ENCODE measurements at places on chromosomes 5 and 9.
A peak's percentile ranks its signal among the peaks of the same experiment; 100 is the strongest.

GRCh38 chr9:125008599-125008998 lies 67.7 kb upstream of the GOLGA1 start:
- DNase-seq, result no peak

GRCh38 chr5:65084795-65085515 lies 316.2 kb downstream of the CWC27 start:
- no peak for DNase-seq

GRCh38 chr9:82781921-82782392 lies 281.0 kb downstream of the RASEF start:
- DNase-seq, result no peak

- DNase-seq, result no peak
Observed at GRCh38 chr5:31607546-31607945, 31.4 kb upstream of the PDZD2 start.

DNA sequence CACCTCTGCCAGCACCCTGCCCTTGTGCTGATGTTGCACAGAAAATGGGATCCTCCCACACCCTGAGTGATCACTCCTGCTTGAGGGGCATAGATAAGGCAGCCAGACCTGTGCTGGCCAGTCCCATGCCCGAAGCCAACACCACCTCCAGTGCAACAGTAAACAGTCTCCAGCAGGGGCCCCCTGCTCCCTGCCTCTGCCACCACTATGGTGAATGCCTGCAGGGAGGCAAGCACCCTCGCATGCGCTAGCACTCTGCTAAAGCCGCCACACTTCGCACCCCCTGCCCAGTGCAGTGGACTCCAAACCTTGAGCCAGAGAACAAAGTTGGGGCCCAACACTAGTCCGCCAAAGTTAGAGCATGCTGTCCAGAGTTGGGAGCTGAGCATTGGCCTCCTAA lies 118.7 kb downstream of the PJA2 start:
- DNase-seq, result no peak

- peak; percentile 76 for DNase-seq
Observed at GRCh38 chr9:4662108-4662988, at the start of gene PLPP6. TSS of gene PLPP6 (plus strand) at chr9:4662294. CDS start at chr9:4662376, 82 bp downstream.

DNA sequence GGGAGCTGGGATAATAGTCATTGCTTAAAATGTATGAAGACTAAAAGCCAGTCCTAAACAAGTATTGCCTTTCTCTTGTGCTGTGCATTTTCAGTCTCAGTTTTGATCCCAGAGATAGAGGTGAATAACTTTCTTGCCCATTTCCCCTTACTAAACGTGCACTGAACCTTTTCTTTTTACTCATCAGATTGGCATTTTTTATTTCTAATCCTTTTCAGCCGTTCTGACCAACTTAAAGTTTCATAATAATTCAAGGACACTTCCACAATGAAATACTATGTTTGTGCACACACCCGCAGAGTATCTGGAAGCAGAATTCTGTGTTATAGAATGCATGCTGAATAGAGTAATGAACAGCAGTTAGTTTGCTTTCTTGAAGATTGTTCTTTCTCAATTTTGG lies 343.6 kb downstream of the LRRC70 start:
- DNase-seq, result no peak

GRCh38 chr5:130077007-130077406 lies 172.7 kb downstream of the CHSY3 start:
- no peak for DNase-seq

- DNase-seq, result no peak
Observed at GRCh38 chr5:170451747-170452365, 52.0 kb upstream of the KCNIP1 start.

GRCh38 chr9:109098171-109098959 lies 21.4 kb downstream of the TMEM245 start:
- DNase-seq, result no peak

GRCh38 chr5:42522783-42523182 lies 99.5 kb downstream of the GHR start:
- no peak for DNase-seq

- no peak for DNase-seq
Observed at GRCh38 chr5:127275641-127276193, 14.9 kb upstream of the MEGF10 start.

DNA sequence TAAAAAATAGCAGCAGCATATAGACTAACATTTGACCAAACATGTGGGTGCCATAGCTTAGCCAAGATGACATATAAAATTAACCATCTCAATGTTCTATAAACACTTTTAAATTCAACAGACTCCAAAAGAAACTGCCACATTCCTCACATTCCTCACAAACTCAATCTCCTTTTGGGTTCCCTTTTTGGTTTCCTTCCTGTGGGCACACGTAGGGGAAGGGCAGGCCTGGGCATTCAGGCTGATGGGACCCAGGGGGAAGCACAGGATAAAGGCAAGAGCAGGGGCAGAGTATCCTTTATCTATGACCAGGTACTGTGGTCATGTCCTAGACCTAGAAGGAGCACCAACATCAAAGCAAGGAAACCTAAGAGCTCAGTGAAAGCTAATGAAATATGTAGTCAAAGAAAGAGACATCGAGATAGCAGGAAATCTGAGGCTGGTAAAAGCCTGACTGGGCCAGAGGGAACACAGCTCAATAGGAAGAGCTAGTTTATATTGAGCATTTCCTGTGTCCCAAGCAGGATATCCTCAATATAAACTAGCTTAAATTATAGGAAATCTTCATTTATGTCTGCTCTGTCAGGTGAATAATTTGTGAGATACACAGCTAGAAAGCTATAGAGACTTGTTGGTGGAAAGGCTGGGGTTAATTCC lies 13.6 kb upstream of the ERAP1 start:
- no peak for DNase-seq

DNA sequence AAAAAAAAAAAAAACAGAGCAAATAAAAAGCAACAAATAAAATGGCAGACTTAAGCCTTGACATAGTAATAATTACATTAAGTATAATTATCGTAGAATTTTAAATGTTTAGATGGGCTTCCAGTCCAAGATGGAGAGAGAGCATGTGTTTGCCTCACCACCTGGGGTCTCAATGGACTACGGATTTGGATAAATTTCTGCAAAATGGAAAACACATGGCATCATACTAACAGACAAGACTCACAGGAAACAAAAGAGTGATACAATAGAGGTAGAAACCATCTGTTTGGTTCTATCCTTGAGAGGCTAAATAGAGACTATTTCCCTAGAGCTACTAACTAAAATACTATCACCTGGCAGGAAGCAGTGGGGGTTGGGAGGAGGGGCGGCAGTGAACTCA lies 144.3 kb downstream of the MUSK start:
- DNase-seq, result no peak

DNA sequence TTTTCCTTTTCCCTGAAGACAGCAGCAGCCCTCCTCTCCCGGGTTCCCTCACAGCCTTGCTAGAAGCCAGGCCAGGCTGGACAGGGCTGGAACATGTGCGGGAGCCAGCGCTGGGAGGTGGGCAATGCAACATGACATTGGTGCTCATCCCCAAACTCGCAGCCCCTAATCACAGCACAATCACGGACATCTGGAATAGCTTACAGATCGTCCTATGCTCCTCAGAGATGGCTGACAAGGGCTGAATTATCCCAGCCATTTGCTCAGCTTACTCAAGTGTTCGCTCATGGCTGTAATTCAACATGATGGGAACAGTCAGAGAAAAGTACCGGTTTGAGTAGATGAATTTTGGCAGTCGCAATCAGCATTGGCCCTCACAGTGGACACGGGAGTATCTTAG lies 49.8 kb downstream of the FSTL4 start:
- DNase-seq, result no peak

GRCh38 chr5:87393331-87393730 lies 19.4 kb downstream of the CCNH start:
- DNase-seq, result no peak

DNA sequence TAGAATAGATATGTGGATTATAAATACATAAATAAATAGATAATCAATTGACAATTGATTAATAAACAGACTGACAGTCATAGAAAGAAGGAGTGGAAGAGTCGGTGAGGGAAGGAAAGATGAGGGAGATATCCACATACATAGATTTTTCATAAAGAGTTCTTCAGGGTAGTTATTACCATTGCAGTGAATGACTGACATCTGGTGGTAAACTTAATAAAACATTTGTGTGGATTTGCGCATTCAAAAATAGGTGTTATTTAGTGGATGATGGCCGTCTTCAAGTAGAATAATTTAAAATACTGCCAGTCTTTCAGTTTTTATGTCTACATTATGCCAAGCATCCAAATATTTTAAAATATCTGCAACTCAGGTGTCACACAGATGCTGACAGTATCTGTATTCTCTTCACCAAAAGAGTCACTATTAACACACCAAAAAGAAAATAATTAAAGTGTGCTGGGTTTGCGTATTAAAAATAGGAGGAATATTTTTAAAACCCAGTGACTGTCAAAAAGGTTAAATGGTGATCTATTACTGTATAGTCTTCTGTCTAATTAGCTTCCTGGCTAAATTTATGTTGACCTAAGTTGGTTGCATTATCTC lies 78.8 kb downstream of the GIN1 start:
- no peak for DNase-seq

DNA sequence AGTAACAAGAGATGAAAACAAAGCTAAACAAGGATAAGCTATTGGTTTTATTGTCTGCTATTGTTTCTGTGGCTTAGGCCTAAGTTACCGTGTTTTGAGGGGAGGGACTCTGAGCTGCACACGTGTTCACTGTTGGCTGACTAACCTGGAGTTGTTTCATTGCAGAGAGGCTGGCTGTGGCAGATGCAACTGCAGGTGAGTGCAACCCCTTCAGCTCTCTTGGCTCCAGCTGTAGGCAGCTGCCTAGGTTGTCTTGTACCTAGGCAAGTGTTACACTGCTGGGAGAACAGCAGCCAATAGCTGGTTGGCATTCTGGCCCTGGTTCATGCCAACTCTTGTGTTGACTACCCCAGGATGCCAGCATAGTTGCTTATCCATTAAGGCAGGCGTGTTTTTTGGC lies 17.6 kb upstream of the MATR3 start:
- no peak for DNase-seq

DNA sequence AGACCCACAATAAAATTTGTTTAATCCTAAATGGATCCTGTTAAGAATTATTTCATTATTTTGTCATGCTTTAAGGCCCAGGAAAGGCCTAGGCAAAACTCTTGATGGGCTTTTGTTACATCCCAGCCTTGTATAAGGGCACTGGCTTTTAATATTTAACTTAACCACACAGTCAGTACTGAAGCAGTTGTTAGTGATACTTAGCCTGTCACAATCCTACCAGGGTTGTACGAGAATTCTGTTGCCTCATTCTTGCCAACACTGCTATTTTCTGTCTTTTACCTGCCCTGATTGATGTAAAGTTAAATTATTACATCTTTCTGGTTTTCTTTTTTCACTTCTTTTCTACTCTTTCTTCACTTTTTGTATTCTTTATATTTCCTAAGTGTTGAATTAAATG lies 10.9 kb downstream of the ZNF169 start:
- DNase-seq, result no peak

DNA sequence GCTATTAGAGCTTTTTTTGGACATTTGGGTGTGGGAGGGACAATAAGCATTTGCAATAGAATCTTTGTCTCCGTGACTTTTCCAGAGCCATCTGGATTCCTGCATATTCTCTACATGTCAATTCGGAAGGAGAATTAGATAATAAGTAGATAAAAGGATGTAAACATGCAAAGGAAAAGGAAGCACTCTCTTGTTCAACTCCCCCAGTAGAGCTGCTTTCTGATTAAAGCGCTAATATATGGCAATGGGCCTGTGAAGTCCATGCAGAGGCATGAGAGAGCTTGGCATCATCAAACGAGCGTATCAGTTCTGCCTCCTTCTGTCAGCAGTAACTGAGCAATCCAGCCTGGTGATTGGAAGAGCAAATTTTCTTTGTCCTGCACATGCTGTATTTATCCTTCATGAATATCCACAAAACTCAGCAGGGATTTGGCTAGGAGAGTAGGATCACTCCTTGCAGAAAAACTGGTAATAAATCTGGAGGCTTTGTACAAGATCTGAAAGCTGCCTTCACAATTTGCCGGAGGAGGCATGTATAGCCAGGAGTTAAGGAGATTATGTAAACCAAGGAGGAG lies 1752.9 kb downstream of the MAT2B start:
- DNase-seq, result no peak

- no peak for DNase-seq
Observed at GRCh38 chr5:32989815-32990214, 278.7 kb downstream of the NPR3 start.

- DNase-seq, result no peak
Observed at GRCh38 chr9:112337547-112337946, 4.1 kb upstream of the PTBP3 start.

DNA sequence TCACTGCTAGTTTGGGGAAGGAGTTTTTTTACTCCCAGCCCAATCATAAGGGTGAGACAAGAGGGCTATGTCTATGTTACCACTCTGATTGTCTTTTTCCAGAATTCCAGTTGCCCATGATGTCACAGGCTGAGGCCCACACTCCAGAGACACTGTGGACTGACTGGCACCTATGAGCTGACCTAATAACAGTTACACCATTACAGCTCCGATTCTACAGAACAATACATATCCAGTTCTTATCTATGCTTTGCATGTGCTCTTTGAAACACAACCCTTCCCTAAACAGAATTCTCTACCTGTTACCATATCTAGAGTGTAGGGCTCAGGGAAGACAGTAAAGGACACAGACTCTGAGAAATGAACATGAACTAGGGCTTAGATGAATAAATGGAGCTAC lies 45.7 kb upstream of the ALDOB start:
- DNase-seq, result no peak

GRCh38 chr9:134617246-134617645 lies 24.4 kb upstream of the COL5A1 start:
- peak; percentile 59 for DNase-seq

DNA sequence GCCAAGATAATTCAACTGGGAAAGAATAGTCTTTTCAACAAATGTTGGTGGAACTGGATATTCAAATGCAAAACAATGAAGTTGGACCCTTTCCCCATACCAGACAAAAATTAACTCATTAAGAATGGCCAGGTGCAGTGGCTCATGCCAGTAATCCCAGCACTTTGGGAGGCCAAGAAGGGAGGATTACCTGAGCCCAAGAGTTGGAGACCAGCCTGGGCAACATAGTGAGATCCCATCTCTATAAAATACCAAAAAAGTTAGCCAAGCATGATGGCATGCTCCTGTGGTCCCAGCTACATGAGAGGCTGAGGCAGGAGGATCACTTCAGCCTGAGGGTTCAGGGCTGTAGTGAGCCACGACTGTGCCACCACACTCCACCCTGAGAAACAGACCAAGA lies 24.2 kb downstream of the SERINC5 start:
- no peak for DNase-seq

GRCh38 chr9:78144008-78144381 lies 91.9 kb upstream of the CEP78 start:
- no peak for DNase-seq

Measured in posterior cingulate gyrus (tissue), 11 donors.